ENCODE measurements at places on chromosomes 4 and X.

- no peak for DNase-seq
These were observed 88.2 kb upstream of the USP9X start for GRCh38 chrX:40996886-40997530.

GRCh38 chrX:101918751-101919150 is 13.1 kb downstream of the ZMAT1 start:
- no peak for DNase-seq

DNA sequence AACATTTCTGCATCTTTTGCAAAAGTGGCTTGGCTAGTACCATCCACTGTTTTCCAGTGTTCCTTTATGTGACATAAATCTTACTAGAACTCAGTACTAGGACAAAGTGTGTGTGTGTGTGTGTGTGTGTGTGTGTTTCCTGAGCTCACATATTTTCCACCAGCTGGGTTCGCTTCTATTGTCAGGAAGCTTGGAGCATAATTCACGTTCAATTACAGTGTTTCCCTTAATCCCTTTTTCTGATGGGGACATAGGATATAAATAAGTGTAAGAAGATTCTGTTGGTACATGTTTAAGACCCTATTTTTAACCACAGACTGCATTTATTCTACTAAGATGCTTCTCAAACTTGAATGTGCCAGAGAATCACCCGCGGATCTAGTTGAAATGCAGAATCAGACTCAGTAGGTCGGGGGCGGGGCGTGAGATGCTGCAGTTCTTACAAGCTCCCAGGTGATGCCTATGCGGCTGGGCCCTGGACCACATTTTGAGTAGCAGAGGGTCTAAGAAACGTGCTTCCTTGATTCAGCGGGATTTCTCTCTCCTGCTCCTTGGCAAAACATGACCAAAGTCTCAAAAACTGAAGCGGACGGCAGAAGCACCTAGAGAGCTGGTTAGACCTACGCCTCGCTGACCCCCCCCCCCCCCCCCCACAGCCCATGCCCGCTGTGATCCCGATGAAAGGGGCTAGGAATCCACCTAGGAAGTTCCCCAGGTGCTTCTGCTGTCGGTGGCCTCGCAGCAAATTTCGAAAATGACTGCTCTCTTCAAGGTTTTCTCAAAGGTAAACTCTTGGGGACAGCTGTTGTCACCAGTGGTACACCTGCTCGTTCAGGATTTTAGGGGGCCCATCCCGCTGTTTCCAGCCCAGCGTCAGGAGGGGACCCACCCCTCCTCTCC is 797 bp downstream of the CD99L2 start:
- peak; percentile 26 for DNase-seq

DNA sequence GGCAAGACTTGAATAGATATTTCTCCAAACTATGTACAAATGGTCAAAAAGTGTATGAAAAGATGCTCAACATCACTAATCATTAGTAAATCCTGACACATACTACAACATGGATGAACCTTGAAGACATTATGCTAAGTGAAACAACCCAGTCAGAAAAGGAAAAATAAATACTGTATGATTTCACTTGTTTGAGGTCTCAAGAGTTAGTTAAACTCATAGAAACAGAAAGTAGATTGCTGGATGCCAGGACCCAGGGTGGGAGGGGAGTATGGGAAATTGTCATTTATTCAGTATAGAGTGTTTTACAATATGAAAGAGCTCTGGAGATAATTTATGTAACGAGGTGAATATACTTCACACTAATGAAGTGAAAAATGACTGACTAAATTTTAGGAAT is 32.4 kb downstream of the PRMT9 start:
- no peak for DNase-seq

DNA sequence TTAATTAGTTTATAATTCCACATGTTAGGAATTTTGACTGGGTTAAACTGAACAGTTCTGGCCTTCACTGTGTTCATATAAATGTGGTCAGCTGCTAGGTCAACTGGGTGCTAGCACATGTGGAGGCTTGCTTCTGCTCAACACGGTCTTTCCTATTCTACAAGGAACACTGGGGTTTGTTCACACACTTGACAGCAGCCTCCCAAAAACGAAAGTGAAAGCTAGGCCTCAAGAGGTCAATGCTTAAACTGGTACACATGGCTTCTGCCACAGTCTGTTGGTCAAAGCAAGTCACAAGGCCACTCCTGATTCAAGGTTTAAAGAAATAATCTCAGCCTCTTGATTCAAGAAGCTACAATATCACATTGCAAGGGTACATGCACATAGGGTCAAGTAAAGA is 126.5 kb downstream of the QDPR start:
- no peak for DNase-seq

- no peak for DNase-seq
These were observed 179.1 kb upstream of the KLHL4 start for GRCh38 chrX:87338510-87338909.

DNA sequence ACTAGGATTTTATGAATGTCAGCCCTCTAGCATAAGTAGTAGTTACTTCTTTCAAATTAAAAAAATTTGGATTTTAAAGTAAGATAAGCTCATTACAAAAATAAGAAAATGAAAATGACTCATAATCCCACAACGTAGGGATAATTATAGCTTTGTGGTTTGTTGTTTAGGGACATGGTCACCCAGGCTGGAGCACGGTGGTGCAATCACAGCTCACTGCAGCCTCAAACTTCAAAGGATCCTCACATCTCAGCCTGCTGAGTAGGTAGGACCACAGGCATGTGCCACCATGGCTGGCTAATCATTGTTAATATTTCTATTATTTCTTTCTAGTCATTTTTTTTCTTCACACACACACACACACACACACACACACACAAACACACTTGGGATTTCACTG is 57.6 kb downstream of the PLAC1 start:
- no peak for DNase-seq

- peak; percentile 65 for DNase-seq
These were observed at the start of gene SYN1 for GRCh38 chrX:47619486-47620302. TSS of gene SYN1 (minus strand) at chrX:47619857. CDS start at chrX:47619728, 129 bp downstream.

DNA sequence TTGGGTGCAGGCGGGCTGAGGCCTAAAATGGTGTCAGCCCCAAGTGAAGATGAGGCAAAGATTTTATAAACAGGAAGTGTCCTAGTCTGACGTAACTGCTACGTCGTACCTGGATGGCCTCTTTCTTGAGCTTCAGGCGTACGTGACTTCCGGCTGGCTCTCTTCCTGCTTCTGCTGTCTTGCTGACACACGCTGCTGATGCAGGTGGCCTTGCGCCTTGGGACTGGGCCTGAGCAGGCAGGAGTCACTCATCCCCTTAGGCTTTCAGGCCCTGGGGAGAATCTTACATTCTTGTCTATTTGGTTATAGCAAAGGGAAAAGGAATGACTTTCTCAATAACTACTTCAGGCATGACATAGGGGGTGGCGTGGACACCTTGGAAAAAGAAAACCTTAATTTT is 20.1 kb upstream of the ABRAXAS1 start:
- no peak for DNase-seq

DNA sequence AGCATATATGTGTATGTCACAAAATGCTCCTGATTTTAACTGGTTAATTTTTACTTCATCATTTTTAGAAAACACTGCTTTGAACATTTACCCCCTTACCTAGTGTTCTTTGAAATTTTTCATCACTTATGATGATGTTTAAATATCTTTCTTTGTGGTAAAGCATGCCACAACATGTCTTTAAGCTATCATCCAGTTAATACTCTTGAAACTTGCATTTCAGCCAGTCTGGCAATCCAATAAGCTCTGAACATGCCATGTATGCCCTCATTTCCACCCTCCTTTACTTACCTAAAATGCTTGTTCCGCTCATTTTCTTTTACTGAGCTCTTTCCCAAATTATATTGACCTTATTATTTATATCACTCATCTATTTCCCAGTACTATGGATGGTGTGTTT is 581.2 kb downstream of the RAPGEF2 start:
- DNase-seq = no peak

DNA sequence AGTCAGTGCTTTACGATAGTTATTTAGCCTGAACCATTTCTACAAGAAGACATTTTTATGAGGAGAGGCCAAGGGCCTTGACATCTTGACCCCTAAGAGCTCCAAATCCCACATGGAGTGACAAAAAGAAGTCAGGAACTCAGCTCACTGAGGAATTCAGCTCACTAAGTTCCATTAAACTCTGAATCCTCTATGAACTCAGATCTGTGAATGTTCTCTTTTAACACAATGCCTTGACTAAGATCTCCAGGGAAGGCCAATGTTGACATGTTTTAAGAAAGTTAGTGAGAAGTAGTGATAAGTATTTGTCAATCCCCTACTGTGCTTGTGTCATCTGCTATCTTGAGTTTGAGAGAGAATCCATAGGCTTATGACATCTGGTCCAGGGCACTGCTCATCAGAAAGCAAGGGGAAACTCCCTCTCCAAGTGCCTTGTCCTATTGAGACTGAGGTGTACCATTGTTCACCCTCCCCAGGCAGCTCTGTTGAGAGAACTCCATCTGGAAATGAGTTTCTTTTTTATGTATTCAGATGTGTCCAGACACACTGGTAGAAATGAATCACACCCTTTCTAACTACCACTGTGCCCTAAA is 68.7 kb upstream of the PCDH19 start:
- no peak for DNase-seq

DNA sequence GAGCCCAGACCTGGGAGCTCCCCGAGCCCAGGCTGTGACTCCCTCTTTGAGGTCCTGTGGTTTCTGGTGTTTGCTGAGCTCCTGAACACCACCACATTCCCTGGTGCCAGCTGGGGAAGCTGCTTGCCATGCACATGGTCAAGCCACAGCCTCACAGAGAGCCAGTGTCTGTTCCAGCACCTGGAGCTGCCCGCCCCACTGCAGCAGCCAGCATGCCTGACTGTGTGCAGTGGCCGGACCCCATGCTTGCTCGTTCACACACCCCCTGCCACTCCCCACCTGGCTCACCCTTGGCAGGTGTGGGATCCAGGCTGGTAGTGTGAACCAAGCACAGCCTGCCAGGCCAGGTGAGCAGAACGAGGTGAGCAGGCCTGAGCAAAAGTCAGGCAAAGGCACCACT is 95.6 kb upstream of the FAM9C start:
- DNase-seq = no peak

DNA sequence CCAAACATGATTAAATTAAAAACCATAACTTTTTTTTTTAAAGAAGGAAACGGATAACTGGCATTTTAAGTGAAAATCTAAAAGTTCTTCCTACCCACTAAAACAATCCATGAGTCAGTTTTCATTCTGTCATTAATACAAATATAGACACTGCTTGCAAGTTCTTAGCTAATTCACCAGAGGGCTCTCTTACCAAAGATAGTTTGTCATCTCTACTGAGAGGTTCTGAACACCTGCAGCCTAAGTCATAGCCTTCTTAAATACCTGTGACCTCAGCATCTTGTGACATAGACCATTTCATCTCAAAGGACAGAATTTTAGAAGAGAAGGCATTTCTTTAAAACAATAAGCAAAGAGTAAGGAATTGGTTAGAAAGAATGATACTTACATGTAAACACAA is 65.3 kb upstream of the FAM120C start:
- no peak for DNase-seq

- DNase-seq = no peak
These were observed 23.8 kb upstream of the SEPSECS start for GRCh38 chr4:25184056-25184455.

DNA sequence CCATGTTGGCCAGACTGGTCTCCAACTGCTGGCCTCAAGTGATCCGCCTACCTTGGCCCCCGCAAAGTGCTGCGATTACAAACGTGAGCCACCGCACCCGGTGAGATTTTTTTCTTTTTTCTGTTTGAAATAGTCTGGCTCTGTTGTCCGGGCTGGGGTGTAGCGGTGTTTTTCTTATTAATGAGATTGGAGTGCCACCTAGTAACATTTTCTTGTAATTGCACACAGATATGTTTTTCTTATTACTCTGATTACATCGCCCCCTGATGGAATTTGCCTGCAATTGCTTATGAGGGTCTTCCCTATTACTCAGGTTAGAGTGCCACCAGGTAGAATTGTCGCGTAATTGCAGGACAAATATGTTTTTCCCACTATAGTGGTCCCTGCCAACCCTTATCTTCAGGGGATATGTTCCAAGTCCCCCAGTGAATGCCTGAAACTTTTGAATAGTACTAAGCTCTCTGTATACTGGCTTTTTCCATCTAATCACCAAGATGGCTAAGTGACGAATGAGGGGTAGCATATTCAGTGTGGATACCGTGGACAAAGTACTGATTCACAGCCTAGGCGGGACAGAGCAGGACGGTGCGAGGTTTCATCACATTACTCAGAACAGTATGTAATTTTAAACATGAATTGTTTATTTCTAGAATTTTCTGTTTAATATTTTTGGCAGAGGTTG is 8.6 kb upstream of the PDHA1 start:
- no peak for DNase-seq

GRCh38 chr4:150078041-150078578 is at the start of gene DCLK2:
TSS of gene DCLK2 (plus strand) at chr4:150078445. CDS start at chr4:150079028, 583 bp downstream.
- DNase-seq = no peak

- no peak for DNase-seq
These were observed 54.2 kb downstream of the SUPT20HL2 start for GRCh38 chrX:24259544-24260240.

- DNase-seq = no peak
These were observed 55.8 kb downstream of the C4orf50 start for GRCh38 chr4:5962416-5962815.

GRCh38 chr4:72895408-72895807 is 174.1 kb downstream of the COX18 start:
- DNase-seq = no peak

GRCh38 chr4:109155682-109156283 is 146.7 kb downstream of the COL25A1 start:
- no peak for DNase-seq

- no peak for DNase-seq
These were observed 82.6 kb upstream of the ANK2 start for GRCh38 chr4:112966701-112967488.

DNA sequence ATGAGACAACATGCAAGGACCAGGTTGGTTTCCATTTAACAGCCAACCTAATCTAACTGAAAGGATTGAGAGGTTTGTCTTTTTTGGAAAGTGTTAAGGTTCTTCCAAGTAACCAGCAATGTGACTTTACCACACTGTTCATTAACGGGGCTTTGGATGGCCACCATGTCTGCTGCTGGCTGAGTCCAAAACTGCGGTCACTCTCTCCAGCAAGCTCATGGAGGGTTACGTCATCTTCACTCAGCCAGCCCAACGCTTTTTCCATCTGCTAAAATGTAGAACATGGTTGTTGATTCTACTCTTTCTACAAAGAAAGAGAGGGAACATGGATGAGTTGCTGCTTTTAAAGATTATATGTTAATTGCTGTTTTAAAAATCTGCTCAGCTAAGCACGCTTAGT is 11.0 kb downstream of the PKD2 start:
- no peak for DNase-seq

- DNase-seq = no peak
These were observed 58.4 kb upstream of the NKX1-1 start for GRCh38 chr4:1464581-1465171.

DNA sequence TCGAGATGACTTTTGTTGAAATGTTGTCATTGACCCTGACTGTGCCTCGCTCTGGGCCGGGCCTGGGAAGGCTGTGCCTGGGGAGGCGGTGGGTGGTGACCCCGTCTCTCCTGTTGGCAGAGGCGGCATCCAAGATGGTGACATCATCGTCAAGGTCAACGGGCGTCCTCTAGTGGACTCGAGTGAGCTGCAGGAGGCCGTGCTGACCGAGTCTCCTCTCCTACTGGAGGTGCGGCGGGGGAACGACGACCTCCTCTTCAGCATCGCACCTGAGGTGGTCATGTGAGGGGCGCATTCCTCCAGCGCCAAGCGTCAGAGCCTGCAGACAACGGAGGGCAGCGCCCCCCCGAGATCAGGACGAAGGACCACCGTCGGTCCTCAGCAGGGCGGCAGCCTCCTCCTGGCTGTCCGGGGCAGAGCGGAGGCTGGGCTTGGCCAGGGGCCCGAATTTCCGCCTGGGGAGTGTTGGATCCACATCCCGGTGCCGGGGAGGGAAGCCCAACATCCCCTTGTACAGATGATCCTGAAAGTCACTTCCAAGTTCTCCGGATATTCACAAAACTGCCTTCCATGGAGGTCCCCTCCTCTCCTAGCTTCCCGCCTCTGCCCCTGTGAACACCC is 36.4 kb downstream of the HTRA3 start:
- DNase-seq = no peak
